ENCODE measurements at places on chromosomes 16 and 17.

- no peak for DNase-seq
Measured at GRCh38 chr17:45730192-45730591, 53.9 kb upstream of the CRHR1 start.

- DNase-seq: peak; percentile 64
Measured at GRCh38 chr17:33725675-33726271, 432.7 kb upstream of the ASIC2 start.

DNA sequence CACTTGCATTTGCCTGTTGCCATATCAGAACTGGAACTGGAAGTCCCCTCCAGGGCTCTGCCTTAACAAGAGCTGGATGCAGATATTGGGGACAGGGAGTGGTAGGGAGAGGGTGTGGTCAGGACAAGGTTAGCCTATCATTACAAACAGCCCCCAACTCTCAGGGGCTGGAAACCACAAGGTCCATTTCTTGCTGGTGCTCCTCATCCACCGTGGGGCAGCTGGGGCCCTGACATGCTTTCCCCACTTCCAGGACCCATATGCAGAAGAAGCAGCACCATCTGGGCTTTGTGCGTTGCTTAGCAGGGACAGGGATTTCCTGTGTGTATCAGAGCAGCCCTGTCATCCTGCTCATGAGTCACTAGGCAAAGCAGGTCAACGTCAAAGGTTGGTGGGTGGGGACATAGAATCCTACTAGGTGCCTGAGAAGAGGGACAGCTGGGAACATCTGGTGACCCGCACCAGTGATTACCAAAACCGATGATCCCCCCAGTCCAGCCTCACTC lies 26.9 kb downstream of the RGS9 start:
- peak; percentile 59 for DNase-seq

DNA sequence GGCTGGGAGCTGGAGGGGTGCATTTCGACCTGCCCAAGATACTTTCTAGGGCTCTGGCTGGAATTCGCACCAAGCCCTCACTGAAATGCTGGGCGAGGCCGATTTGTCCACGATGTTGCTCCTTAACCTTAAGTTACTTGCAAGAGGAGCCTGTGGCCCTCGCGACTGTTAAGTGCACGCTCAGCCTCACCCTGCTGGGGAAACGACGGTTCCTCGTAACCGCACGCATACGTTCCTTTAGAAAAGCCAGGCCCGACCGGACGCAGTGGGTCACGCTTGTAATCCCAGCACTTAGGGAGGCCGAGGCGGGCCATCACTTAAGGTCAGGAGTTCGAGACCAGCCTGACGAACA lies 607 bp upstream of the NCOR1 start:
- DNase-seq: no peak

GRCh38 chr16:84806256-84806889 lies 13.4 kb upstream of the CRISPLD2 start:
- DNase-seq: no peak

DNA sequence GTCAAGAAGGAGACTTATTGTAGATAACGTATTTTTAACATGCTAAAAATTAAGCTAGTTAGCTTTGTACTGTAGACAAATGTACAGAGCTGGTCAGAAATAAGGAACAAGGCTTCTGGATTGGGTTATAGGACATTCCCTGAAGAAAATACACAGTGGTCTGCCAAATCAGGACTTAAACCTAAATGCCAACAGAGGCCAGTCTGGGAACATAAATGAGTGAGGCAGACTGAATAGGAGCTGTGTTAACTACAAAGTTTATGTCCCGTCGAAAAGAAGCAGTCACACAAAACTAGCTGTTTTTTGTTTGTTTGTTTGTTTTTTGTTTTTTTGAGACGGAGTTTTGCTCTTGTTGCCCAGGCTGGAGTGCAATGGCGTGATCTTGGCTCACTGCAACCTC lies 120.4 kb upstream of the C17orf78 start:
- DNase-seq: no peak

- no peak for DNase-seq
Measured at GRCh38 chr17:49399995-49400394, 14.7 kb downstream of the PHB1 start.

DNA sequence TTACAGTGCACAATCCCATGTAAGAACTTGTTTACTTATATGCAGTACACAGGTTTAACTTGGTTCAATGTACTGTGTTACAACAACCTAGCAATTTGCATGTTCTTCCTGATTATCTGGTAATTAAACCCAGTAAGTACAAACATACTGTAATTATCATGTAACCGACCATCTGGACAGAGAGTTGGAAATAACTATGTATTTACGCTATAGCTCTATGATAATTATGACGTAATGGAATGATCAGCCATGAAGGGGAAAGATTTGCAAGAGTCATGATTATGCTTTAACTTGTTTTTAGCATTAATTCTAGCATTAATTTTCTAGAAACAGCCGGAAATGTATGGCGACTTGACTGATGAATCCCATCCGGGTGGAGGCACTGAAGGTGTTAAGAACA lies 74.8 kb upstream of the SALL1 start:
- no peak for DNase-seq

GRCh38 chr17:33945646-33946546 lies 309.2 kb upstream of the CCL2 start:
- peak; percentile 82 for DNase-seq
